ENCODE measurements at places on chromosomes 5 and 9. TPM values are rescaled to one million over a fixed set of nuclear protein-coding genes. Genes with fewer than 3 reads are reported as not detected.
A peak's percentile ranks its signal among the peaks of the same experiment; 100 is the strongest.

The RAD1 gene
- total RNA-seq: 40.7 TPM

The ACER2 gene
- total RNA-seq: 2.2 TPM

The PPP2R2B gene
- not detected for total RNA-seq

The ZNF879 gene
- 1.8 TPM for total RNA-seq

The FAM151B gene
- 0.36 TPM for total RNA-seq

GRCh38 chr5:68898951-68899471 lies 194.8 kb upstream of the SLC30A5 start:
- H3K36me3 ChIP-seq: no peaks in the 10 kb centered on the region
- H3K27me3 ChIP-seq: no peaks in the 10 kb centered on the region
- H3K27ac ChIP-seq: no peak overlapping the region

DNA sequence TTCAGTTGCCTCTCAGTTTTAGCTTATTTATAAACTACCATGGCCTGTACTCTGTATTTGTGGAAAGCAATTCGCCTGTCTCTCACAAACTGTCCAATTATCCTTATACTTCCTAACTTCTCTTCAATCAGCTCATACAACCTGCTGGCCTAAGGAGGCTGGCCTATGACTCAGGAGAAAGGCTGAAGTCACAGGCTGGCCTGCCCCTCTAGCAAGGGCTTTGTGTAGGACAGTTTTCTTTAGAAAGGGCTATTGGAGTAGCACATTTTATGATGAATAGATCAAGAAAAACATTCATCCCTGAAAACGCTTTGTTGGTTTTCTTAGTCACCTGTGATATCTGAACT lies 988.7 kb upstream of the ARRDC3 start:
- no peaks in the 10 kb centered on the region for H3K36me3 ChIP-seq
- no peaks in the 10 kb centered on the region for H3K27me3 ChIP-seq
- H3K4me3 ChIP-seq: no peak overlapping the region
- no peaks in the 10 kb centered on the region for H3K4me1 ChIP-seq

DNA sequence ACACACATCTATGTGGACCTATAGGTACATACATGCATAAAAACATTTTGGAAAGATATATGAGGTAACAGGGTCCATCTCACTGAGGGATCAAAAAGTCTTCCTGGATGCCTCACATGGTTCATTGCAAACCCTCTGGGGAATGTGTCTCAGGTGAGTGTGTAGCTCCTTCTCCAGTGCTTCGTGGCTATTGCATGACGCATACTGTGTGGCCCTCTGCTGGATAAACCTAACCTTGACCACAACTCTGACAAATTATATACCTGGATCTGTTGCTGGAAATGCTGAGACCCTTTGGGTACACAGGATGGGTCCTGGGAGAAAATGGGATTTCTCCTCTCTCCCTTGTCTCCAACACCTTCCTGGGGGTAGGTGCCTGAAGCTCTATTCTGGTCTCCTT lies 91.9 kb downstream of the JAKMIP2 start:
- no peak for DNase-seq
- H3K27me3 ChIP-seq: peaks cover 2% of the 10 kb centered on the region
- H3K4me3 ChIP-seq: no peak overlapping the region
- H3K36me3 ChIP-seq: no peaks in the 10 kb centered on the region
- no peak overlapping the region for H3K27ac ChIP-seq

DNA sequence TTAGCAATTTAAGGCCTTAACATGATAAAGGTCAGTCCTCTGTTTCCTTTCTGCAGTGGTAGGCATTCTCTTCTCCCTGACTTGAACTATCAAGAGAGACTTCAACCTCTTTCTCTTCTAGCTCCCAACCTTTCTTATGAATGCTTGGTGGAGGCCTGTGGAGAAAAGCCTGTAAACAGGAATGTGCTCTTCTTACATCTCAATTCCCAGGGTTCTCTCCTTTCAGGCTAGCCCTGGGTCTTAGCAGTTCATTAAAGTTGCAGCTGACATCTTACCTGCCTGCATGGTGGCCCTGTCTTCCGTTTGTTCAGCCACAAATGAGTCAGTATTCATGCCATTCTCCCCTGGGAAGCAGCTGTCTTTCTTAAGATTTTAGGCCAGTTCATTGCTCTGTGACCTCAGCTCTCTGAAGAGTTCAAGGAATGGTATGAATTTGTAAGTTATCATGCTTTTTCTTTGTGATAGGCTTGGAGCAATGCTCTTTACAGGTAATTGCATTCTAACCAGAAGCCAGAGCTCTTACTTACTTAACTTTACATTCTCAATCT lies 77.8 kb downstream of the ADCY2 start:
- DNase-seq: no peak
- H3K27me3 ChIP-seq: no peaks in the 10 kb centered on the region
- H3K36me3 ChIP-seq: no peaks in the 10 kb centered on the region
- H3K27ac ChIP-seq: no peak overlapping the region
- H3K4me3 ChIP-seq: no peak overlapping the region

DNA sequence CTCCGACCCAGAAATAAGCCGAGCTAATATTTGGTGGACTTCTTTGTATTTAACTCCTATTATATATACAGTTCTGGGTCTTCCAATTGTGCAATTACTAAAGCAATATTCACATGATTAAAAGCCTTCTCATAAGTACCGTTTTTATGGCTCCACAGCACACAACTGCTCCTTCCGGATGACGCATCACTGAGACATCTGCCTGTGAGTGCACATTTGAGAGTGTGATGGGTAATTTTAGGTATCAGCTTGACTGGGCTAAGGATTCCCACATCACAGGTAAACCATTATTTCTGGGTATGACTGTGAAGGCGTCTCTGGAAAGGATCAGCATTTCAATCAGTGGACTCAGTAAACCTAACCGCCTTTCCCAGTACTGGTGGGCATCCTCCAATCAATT lies 77.5 kb upstream of the SYK start:
- H3K4me3 ChIP-seq: no peak overlapping the region
- H3K27me3 ChIP-seq: peaks cover 7% of the 10 kb centered on the region
- DNase-seq: no peak
- H3K4me1 ChIP-seq: no peaks in the 10 kb centered on the region

- DNase-seq: no peak
- no peak overlapping the region for H3K4me3 ChIP-seq
- H3K27ac ChIP-seq: no peak overlapping the region
Measured at GRCh38 chr5:175889910-175890684, 18.7 kb downstream of the CPLX2 start.

GRCh38 chr5:170614720-170615119 lies 110.9 kb downstream of the KCNIP1 start:
- no peaks in the 10 kb centered on the region for H3K4me1 ChIP-seq
- DNase-seq: no peak
- no peaks in the 10 kb centered on the region for H3K36me3 ChIP-seq
- no peak overlapping the region for H3K4me3 ChIP-seq

- H3K27ac ChIP-seq: no peak overlapping the region
- DNase-seq: no peak
- H3K36me3 ChIP-seq: no peaks in the 10 kb centered on the region
- H3K4me3 ChIP-seq: no peak overlapping the region
- no peaks in the 10 kb centered on the region for H3K4me1 ChIP-seq
Measured at GRCh38 chr5:38051711-38052511, 206.4 kb upstream of the EGFLAM start.

DNA sequence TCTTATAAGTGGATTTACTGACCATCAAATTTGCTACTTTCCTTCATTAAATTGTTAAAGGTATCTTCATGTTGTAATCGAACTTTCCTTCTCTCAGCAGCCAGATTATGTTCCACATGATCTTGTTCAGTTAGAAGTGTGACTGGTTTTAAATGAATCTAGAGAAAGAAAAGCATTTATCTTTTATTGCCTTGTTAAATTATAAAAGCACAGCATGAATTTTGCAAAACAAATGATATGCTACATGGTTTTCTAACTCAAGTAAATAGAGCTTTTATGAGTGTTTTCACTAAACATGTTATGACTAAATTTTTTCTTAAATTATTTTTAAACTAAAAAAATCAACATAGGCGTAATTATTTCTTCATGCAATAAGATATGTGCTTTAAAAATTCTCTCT lies 34.1 kb downstream of the ACOT12 start:
- no peaks in the 10 kb centered on the region for H3K27me3 ChIP-seq
- no peak for DNase-seq
- H3K4me3 ChIP-seq: no peak overlapping the region
- H3K27ac ChIP-seq: no peak overlapping the region

DNA sequence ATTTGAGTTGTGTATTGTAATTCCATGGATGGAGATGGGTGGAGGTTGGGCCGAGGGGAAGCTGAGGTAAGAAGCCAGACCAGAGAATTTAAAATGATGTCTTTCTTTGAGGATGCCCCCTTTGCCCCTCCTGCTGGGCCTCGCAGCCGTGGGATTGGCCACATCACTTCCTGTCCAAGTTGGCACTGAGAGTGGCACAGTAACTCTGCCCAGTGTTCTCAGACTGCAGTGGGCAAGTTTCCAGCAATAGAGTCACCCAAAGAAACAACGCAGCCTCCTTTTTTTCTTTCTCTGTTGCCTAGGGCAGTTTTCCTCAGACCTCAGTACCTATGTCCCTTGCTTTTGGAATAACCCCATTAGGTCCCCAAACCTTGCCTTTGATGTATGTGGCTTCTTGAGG lies 306.6 kb upstream of the DMRT1 start:
- DNase-seq: no peak
- H3K27me3 ChIP-seq: no peaks in the 10 kb centered on the region
- H3K36me3 ChIP-seq: peaks cover 5% of the 10 kb centered on the region

DNA sequence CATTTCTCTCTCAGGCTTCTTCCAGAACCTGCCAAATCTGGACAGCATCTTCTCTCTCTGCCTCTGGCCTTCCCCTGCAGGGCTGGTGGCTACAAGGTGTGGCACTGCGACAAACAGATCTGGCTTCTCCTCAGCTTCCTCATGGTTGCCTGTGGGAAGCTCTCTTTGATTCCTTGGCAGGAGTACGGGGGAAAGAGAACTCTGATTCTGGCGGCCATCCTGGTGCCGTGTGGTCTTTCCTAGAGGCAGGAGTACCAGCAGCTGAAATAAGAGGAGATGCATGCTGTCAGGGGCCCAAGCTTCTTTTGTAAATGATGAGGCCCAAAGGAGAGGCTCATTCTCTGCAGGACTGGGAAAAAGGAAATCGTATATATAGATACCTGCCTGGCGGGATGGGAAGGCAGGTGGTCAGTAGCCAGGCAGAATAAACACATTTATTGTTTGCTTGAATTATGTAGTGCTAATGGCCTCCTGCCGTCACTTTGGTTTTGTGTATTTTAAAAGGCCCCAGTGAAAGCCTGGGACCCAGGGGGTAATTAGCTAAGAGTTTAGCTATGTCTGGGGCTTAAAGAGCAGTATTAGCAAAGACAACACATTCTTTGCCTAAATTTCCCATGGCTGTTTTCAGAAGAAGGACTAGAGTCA lies at the start of gene CER1:
Gene CER1 (minus strand): TSS at position 343 of the 645 bp plus-strand sequence. CDS start 61 bp downstream, at position 282.
- H3K27me3 ChIP-seq: peaks cover 9% of the 10 kb centered on the region
- H3K36me3 ChIP-seq: no peaks in the 10 kb centered on the region
- no peaks in the 10 kb centered on the region for H3K4me1 ChIP-seq
- no peak within 1 kb of the TSS for H3K4me3 ChIP-seq
- no peak within 1 kb of the TSS for H3K27ac ChIP-seq

DNA sequence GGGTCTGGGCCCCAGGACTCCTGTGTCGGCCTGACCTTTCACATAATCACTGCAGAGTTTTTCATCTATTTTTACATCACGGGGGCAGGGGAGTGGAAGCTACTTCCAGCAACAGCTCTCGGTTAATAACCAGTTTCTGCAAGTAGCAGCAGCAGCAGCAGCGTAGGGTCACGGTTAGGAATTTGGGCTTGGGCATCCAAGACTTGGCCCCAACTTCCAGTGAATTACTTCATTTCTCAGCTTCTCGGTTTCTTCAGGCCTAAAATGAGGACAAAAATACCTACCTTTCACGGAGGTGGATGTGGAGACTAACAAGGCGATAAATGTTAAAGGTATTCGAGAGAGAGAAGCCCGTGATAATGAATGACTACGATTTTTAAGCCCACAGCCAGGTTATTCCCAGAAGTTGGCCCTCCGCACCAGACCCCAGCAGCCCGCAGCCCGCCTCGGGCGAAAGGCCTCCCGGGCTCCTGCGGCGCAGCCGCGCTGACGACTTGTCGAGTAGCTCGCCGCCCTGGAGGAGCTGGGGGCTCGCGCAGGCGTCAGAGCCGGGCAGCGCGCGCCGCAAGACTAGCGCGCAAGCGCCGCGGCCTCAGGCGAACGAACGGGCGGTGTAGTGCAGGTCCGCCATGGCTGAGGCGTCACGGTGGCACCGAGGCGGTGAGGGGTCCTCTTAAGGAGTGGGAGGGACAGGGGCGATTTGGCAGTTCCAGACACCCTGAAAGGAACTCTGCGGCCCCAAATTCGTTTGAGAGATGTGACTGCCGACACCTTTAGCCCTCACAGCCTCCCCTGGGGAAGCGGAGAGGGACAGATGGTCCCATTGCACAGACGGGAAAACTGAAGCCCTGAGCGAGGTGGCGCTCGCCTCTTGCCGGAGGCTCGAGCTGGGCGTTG lies at the start of gene PKD2L2:
Gene PKD2L2 (plus strand): TSS at position 595 of the 897 bp plus-strand sequence. CDS start 35 bp downstream, at position 630.
- H3K27ac ChIP-seq: peak within 1 kb of the TSS; percentile 87
- H3K27me3 ChIP-seq: peaks cover 4% of the 10 kb centered on the region
- H3K4me3 ChIP-seq: peak within 1 kb of the TSS; percentile 88
- peaks cover 1% of the 10 kb centered on the region for H3K36me3 ChIP-seq

DNA sequence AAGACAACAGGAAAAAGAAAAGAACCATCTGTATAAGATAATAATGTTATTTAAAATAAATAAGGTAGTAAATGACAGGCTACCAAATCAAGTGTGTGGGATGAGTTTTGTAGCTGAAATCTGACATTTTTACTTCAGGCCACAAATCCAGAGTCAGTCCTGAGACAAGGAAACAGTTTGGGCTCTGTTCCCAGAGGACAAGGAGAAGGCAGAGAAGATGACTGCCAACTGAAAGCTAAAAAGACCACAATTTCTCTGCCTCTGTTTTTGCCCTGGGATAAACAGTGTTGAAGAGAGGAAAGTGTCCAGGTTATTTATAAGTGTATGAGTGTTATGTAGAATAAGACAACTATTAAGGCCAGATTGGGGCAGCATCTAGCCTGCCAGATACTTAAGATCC lies 180.5 kb downstream of the NFIB start:
- no peak overlapping the region for H3K27ac ChIP-seq
- H3K36me3 ChIP-seq: no peaks in the 10 kb centered on the region
- no peaks in the 10 kb centered on the region for H3K4me1 ChIP-seq
- no peak overlapping the region for H3K4me3 ChIP-seq

- H3K4me3 ChIP-seq: no peak overlapping the region
- H3K4me1 ChIP-seq: no peaks in the 10 kb centered on the region
- H3K27me3 ChIP-seq: no peaks in the 10 kb centered on the region
- H3K36me3 ChIP-seq: no peaks in the 10 kb centered on the region
Measured at GRCh38 chr5:104628911-104629310, 1066.3 kb upstream of the NUDT12 start.

DNA sequence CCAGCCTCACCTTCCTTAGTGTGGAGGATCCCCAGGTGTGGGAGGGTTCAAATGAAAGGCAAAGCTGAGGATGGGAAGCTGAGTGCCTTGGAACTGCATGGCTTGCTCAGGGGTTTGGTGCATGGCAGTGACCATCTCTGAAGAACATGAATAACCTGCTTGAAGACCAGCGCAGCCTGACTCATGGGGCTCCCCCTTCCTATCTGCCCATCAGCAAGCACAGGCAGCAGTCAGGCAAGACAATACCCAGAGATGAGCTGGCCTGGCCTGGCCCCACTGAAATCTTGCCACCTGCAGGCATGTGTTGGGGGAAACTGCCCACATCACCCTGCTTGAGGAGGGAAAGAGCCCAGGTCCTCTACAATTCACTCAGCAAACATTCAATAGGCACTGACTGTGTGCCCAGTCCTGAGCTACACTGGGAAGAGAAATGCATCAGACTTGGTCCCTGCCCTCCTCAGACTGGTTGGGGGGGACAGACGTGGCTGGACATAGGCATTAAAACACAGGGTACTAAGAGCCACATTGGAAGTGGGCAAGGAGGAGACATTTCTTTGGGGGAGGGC lies 105.0 kb upstream of the ALDH1B1 start:
- no peaks in the 10 kb centered on the region for H3K27me3 ChIP-seq
- H3K4me3 ChIP-seq: no peak overlapping the region
- H3K36me3 ChIP-seq: no peaks in the 10 kb centered on the region
